ENCODE measurements at places on chromosomes 7 and 10.

GRCh38 chr7:124762611-124763143, 2.9 kb downstream of the GPR37 start:
- DNase-seq, result no peak

GRCh38 chr7:29924006-29924405, 65.6 kb downstream of the SCRN1 start:
- no peak for DNase-seq

- no peak for DNase-seq
These were observed 228.7 kb downstream of the SKIDA1 start for GRCh38 chr10:21296575-21297355.

GRCh38 chr10:111130471-111130870, 53.6 kb downstream of the ADRA2A start:
- DNase-seq, result no peak

- no peak for DNase-seq
These were observed 212.4 kb upstream of the NPSR1 start for GRCh38 chr7:34445653-34446052.

Data from activated CD8-positive, alpha-beta T cell treated with anti-CD3 and anti-CD28 coated beads for 36 hours (primary cell).